Central memory CD8-positive, alpha-beta T cell (primary cell): ENCODE measurements at places on chromosomes 6 and 20.

GRCh38 chr6:4017834-4018170 lies 61.1 kb downstream of the FAM217A start:
- no peak for DNase-seq

GRCh38 chr6:140485740-140486449 lies 1111.4 kb upstream of the CITED2 start:
- no peak for DNase-seq

DNA sequence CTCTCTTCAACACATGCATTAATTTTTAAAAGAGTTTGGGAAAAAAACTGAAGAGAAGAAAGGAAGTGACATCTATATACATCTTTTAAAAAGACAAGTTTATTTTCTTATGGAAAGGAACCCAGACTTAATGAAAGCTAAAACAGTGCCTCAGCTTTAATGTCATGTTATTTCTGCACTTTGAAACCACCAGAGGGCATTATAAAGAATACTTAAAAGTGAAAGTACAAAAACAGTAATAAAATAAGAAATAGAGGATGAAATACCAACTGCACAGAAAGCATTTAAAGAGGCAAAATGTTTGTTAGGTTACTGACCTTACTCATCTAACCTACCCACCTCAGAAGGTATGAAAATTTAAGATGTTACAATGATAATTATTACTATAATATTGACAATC lies 98.8 kb downstream of the HUS1B start:
- no peak for DNase-seq

DNA sequence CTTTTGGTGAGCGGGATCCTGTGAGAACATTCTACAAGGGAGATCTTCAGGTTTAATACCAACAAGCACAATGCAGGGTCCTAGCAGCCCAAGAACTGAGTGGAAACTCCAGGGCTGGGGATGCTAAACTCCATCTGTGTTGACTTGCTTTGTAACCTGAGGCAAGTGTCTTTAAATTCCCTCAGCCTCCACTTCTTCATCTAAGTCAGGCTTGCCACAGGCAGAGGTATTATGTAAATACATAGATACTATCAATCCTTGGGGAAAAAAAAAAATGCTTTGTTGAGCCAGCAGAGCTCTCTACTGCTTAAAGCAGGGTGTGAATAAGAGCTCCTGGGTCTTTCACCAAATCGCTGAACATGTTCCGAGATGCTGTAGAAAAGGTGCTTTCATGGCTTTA lies 114.2 kb upstream of the PHACTR1 start:
- DNase-seq, result no peak

DNA sequence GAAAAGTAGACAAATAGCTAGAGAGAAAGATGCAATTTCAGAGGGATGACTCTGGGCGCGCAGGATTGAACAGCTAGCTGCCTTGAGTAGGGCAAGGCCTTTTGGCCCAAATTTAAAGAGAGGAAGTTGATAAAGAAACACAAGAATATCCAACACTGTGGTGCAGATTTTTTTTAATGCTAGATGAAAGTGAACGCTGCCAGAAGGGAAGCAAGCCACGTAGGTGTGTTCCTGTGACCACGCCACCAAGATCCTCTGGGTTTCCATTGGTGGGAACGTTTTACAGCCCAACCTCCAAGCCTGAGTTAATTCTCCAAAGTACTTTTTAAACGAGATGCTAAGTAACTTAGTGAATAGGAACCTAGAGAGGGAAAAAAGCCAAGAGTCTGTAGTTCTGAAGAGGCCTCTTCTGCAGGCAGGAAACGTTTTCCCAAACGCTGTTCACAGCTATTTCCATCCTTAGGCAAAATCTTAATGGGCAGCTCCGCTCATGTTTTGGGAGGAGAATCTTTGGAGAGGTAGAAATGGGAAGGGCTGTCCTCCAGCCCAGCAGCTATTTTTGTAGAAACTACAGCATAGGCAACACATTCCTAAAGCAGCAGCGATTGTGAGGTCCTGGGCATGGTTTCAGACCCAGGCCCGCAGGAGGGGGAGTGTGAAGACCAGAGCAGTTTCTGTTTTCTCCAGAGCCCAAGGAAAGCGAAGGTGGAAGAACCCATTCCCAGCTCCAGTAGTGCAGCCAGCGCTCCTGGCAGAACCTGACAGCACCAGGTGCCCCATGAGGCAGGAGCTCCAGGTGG lies 8.2 kb downstream of the LY86 start:
- no peak for DNase-seq

GRCh38 chr20:40816039-40816352 lies 127.0 kb upstream of the MAFB start:
- DNase-seq, result no peak

DNA sequence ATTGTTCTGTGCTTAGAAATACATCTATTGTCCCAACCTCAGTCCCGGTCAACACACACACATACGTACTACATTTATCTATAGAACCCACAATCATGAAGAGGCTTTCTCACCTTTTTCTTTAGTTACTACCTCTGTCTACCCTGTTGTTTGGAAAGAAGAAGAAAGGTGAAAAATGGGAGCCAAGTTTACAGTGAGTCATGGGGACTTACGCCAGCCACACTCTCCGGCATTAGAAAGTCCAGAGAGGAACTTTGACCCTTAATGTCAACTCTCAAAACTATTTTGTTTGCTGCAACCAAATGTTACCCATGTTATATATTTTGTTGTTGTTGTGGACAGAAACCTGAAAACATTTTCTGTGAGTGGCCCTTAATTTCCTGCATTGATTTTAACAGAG lies 259.1 kb downstream of the ZFAND3 start:
- DNase-seq, result no peak
